Uterus (tissue), 4 donors: ENCODE measurements at places on chromosomes 12 and 14. TPM values are rescaled to one million over a fixed set of nuclear protein-coding genes. Genes with fewer than 3 reads are reported as not detected.
A peak's percentile ranks its signal among the peaks of the same experiment; 100 is the strongest.

PTPRB gene
- total RNA-seq = 87.6 TPM

DBX2 gene
- total RNA-seq = not detected

- DNase-seq = no peak
- H3K4me1 ChIP-seq = no peaks in the 10 kb centered on the region
- no peak overlapping the region for H3K27ac ChIP-seq
- no peaks in the 10 kb centered on the region for H3K27me3 ChIP-seq
- H3K4me3 ChIP-seq = no peak overlapping the region
- no peaks in the 10 kb centered on the region for H3K36me3 ChIP-seq
Observed at GRCh38 chr12:106287364-106287763, 15.2 kb upstream of the TCP11L2 start.

CLEC14A gene
- 161 TPM for total RNA-seq

DNA sequence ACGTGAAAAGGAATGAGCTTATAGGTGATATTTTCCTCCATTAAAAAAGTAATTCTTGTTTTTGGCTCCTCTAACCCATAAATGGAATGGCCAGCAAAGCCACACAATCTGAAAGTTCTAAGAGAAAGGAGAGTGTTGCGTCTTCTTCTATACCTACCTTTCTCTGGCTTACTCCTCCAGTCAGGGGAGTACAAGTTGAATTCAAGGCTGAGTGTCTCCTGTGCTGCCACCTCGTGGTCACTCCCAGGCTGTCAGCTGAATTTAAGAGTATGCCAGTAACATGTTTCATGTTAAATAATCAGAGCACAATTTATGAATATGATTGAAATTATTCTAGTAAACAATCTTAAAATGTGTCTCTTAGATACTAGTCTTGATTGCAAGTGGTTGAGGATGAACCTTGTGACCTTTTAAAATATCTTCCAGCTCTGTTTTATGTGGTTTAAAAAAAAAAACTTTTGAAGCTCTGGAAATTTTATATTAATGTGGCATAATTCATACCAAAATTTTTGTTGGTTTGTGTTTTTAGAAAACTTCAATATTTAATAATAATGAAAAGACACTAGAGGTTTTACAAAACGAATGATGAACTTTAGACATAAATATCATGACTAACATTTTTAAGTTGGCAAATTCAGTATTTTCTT, 31.7 kb downstream of the PTHLH start:
- DNase-seq = peak; percentile 53
- H3K36me3 ChIP-seq = no peaks in the 10 kb centered on the region
- H3K4me1 ChIP-seq = no peaks in the 10 kb centered on the region
- no peak overlapping the region for H3K4me3 ChIP-seq
